ENCODE measurements at places on chromosomes 5 and 9. TPM values are rescaled to one million over a fixed set of nuclear protein-coding genes. Genes with fewer than 3 reads are reported as not detected.

Gene TRUB2
- 16.6 TPM for total RNA-seq

Gene GFPT2
- 41.0 TPM for total RNA-seq

Gene ZNF883
- 4.5 TPM for total RNA-seq

Gene HMMR
- total RNA-seq, result 6.4 TPM

Gene IFNA6
- total RNA-seq, result not detected

Gene ROR2
- 49.7 TPM for total RNA-seq

Gene DMRTA1
- 0.12 TPM for total RNA-seq

Gene RNF130
- total RNA-seq, result 61.8 TPM

Gene RABEPK
- 33.7 TPM for total RNA-seq

Gene CDH9
- total RNA-seq, result not detected

Gene ZBTB26
- total RNA-seq, result 2.6 TPM

Gene DNAH5
- total RNA-seq, result 0.77 TPM

Gene SPATA31D4
- total RNA-seq, result not detected

Gene PCDHB15
- total RNA-seq, result under 0.01 TPM

Gene SPINK7
- total RNA-seq, result not detected

Gene LEAP2
- not detected for total RNA-seq

Gene CDKN2B-AS1
- not detected for total RNA-seq

Gene OR1J2
- total RNA-seq, result not detected

Gene SLC24A2
- total RNA-seq, result not detected

Gene FOXD1
- total RNA-seq, result 8.9 TPM

Gene SCAI
- total RNA-seq, result 2.2 TPM

Gene GALNT12
- total RNA-seq, result 7.8 TPM
